ENCODE measurements at places on chromosomes 16 and 17.

GRCh38 chr16:13621639-13622038, 298.3 kb upstream of the ERCC4 start:
- no peak for DNase-seq

DNA sequence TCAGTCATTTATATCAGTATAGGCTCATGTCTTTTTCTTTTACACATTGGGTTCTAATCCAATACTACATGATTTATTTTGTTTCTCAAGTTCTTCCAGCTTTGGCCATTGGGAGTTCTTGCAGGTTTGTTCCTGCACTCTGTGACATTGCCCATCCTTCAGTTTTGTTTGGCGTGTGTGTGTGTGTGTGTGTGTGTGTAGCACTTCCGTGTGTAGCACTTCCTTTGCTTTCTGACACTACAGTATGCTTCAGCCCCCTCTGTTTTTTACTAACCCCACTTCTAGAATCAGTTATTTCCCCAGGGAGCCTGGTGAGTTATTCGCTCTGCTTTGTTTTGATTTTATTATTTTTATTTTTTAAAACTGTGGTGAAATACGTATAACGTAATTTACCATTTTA, 75.6 kb upstream of the LGALS9 start:
- DNase-seq = no peak

- no peak for DNase-seq
Measured at GRCh38 chr17:65656390-65657250, 95.2 kb upstream of the AXIN2 start.

- DNase-seq = no peak
Measured at GRCh38 chr16:47486856-47487255, 25.7 kb downstream of the PHKB start.

DNA sequence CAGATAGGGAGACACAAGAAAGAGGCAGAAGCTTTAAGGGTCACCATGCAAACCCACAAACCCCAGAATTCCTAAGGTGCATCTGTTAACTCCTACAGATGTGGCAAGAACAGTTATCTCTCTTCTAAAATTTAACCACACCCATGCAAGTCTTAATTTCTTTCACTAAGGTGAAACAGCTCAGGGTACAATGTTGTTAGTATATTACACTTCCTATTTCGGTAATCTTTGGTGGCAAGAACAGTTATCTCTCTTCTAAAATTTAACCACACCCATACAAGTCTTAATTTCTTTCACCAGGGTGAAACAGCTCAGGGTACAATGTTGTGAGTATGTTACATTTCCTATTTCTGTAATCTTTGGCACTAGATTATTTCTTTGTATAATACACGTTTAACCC, 6.6 kb downstream of the CCL23 start:
- DNase-seq = no peak

GRCh38 chr17:76935331-76935730, 67.1 kb downstream of the MGAT5B start:
- DNase-seq = peak; percentile 30

DNA sequence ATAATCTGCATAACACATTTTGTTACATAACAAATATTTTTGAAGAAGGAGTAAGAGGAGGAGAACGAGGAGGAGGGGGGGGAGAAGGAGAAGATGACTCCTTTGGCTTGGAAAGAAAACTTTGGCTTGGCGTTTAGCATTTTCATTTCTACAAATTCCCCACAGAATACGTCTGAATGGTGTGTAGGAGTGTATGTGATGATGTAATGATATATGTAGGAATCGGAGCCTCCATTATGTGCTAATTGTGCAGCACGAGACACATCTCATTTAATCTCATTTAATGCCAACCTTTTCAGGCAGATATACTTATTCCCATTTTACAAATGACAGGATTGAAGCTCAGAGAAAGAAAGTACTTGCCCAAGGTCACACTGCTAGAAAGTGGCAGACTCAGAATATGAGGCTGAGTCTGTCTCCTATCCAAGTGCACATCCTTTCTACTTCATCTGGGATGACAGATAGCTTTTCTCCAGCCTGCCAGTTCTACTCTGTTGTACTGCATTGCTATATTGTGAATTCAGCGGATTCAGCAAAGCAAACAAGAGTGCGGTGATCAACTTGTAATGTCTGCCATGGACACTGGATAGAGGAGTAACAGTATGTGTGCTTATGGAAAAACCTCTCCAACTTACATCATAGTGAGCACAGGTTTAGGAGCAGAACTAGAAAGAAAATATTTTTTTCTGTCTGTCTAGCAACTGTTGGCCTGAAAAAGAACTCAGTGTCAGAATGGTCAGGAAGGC, 10.4 kb upstream of the SLC47A2 start:
- no peak for DNase-seq

- no peak for DNase-seq
Measured at GRCh38 chr16:9911231-9911630, 271.0 kb downstream of the GRIN2A start.

- DNase-seq = no peak
Measured at GRCh38 chr17:7396147-7396546, 1.8 kb upstream of the PLSCR3 start.

DNA sequence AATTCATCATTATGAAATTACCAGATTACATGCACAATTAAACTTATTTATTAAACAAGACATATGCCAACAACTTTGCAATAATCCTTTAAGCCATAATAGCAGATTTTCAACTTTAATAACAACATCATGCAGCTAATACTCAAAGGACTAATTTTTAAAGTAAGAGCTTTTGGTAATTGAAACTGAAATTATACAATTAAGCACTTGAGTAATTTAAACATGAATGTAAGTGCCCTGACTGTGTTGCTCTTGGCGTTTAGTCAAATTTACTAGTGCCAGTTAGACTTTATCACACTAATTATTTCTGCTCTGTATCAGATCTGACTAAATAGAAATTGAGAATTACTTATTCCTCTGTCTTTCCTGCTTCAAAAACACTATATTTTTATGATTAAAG, 46.8 kb upstream of the PSMD7 start:
- DNase-seq = no peak

GRCh38 chr16:73915140-73915539, 381.5 kb upstream of the PSMD7 start:
- no peak for DNase-seq

GRCh38 chr17:13385481-13385911, 216.2 kb downstream of the HS3ST3A1 start:
- DNase-seq = no peak

DNA sequence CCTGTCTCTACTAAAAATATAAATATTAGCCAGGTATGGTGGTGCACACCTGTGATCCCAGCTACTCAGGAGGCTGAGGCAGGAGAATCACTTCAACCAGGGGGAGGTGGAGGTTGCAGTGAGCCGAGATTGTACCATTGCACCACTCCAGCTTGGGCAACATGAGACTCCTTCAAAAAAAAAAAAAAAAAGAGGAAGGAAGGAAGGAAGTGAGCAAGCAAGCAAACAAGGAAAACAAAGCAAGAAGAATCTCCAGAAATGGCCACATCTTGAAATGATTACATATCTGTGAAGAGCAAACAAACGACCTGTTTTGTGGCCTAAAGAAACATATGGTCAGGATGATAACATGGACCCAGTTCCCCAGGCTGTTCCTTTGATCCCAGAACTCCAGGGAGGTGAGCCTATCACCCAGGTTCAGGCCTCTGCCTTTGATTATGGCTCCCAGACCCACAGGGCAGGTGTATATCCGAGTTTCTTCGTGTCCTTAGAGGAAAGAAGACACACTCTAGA, 8.9 kb downstream of the ACOX1 start:
- DNase-seq = no peak

- peak; percentile 66 for DNase-seq
Measured at GRCh38 chr16:66588981-66589713, 9.9 kb downstream of the CMTM2 start.

DNA sequence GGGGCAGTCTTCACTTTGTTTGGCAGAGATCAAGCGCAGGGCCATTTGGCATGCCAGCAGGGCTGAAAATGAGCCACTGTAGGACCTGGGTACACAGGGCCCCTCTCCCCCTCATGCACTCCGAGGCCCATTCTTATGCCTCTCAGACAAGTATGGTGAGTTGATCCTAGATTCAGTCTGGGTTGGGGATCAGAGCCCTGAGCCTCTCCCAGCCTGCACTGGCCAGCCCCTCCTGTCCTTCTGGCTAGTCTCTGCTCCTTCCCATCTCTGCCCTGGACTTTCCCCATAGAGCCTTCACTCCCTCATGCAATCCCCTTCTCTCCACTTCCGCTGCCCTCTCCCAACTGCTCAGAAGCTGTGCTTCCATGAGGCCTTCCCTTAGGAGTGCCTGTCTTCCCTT, 31.0 kb downstream of the SMARCE1 start:
- no peak for DNase-seq

- DNase-seq = no peak
Measured at GRCh38 chr16:78487471-78487870, 388.0 kb downstream of the WWOX start.

GRCh38 chr17:75691371-75691791, 24.2 kb downstream of the SAP30BP start:
- DNase-seq = no peak

GRCh38 chr17:45705123-45706009, 78.8 kb upstream of the CRHR1 start:
- peak; percentile 11 for DNase-seq

- no peak for DNase-seq
Measured at GRCh38 chr16:1754204-1754603, 17.1 kb downstream of the NME3 start.

- DNase-seq = no peak
Measured at GRCh38 chr17:79541056-79541850, 69.6 kb downstream of the RBFOX3 start.

DNA sequence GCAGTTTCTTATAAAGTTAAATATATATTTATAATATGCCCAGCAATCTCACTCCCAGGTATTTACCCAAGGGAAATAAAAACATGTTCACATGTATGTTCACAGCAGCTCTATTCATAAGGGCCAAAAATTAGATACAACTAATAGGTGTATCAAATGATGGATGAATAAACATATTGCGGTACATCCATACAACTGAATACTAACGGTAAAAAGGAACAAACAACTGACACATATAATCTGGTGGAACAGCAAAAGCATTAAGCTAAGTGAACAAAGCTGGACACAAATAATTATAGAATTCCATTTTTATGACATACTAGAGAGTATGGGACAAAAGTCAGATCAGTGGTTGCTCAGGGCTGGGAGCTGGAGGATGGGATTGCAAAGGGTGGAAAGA, 74.7 kb downstream of the CACNG1 start:
- no peak for DNase-seq

DNA sequence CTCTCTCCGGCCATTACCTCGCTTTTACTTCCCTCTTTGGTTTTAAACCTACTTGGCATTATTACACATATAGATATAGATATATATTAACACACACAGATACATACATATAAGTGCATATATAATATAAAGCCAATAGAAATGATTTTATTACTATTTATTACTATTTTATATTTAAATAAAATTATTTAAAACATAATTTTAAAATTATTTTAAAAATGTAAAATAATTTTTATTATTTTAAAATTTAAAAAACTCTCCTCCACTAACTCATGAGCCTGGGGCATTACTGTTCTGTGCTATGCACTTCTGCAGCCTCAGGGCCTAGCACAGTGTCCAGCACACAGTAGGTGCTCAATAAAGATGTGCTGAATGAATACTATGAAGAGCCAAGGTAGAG, 200.9 kb downstream of the SLC39A11 start:
- no peak for DNase-seq

All from ACHN (cell line).